ENCODE measurements at places on chromosomes 5 and 9.
A peak's percentile ranks its signal among the peaks of the same experiment; 100 is the strongest.

GRCh38 chr5:111337133-111337532, 112.9 kb downstream of the CAMK4 start:
- no peak for DNase-seq

DNA sequence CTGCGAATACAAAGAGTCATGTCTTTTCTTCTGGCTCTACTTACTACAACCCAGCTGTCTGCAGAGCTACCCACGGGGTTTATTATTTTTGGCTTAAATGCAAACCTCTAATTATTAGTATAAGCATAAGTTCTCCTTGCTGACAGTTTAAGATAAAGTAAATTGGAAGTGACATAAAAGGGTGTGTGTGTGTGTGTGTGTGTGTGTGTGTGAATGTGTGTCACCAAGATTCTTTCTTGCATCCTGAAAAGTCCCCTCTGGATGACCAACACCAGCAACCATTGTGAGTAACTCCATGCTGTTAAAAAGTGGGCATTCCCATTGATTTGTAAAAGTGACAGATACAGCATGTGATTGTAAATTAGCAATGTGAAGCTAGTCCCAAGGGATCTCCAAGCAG, 803.8 kb upstream of the ZNF608 start:
- peak; percentile 90 for DNase-seq

DNA sequence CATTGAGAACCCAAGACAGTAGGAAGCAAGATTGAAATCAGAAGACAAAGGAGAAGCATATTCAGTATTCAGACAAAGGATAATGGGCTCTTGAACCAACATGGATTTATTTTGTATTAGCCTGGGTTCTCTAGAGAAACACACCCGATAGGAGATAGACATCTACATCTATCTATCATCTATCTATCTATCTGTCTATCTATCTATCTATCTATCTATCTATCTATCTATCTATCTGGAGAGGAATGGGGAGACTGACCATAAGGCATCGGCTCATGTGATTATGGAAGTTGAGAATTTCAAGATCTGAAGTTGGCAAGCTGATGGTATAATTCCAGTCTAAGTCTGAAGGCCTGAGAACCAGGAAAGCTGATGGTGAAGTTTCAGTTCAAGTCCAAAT, 13.4 kb downstream of the COX7C start:
- no peak for DNase-seq

- DNase-seq: peak; percentile 54
These were observed 89.0 kb downstream of the RFX3 start for GRCh38 chr9:3436629-3437420.

- DNase-seq: no peak
These were observed 345.0 kb downstream of the NNT start for GRCh38 chr5:43947935-43948334.

- DNase-seq: no peak
These were observed 124.0 kb upstream of the PPP1R26 start for GRCh38 chr9:135355521-135356011.

DNA sequence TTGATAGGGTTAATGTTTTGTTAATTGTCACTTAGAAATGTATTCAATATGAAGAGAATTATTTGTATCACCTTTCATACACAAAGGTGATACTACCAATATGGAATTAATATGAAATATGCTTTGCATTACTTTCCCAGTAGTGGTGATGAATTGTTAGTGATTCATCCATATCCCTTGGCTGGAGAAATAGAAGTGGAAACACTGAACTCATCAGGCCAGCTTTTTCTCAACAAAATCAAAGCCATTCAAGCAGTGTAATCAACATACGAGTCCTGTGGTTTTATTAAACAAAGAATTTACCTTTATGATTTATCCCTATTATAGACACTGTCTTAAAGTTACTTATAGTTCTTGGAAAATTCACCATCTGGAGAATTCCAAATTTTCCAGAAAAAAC, 264.0 kb upstream of the MEF2C start:
- peak; percentile 33 for DNase-seq

Measured in fibroblast of skin of right biceps (primary cell).